ENCODE measurements at places on chromosomes 1 and 21.
A peak's percentile ranks its signal among the peaks of the same experiment; 100 is the strongest.

- DNase-seq = peak; percentile 52
Observed at GRCh38 chr1:240232530-240232929, 140.8 kb downstream of the FMN2 start.

DNA sequence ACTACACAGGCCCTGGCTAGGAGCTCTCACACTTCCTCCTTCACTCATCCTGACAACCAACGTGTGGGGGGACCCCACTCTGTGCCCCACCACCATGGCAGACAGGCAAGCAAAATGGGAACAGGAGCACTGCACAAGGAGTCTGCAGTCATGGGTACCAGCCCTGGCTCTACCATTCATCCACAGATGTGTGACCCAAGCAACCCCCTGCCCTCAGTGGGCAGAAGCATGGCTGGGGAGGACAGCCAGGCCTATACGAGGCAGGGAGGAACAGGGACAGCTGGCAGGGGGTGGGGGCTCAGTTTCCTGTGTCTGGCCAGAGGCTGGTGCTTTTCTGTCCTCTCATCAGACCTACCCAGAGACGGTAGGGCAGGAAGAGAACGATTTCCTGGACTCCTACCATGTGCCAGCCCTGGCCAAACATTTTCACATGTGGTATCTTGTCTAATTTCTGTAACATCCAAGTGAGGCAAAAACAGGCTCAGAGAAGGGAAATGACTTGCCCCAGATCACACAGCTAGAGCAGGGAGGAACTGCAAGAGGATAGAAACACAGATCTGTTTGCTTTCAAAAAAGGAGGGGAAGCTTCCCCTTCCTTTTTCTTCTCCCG lies 178.0 kb downstream of the HIVEP3 start:
- no peak for DNase-seq

DNA sequence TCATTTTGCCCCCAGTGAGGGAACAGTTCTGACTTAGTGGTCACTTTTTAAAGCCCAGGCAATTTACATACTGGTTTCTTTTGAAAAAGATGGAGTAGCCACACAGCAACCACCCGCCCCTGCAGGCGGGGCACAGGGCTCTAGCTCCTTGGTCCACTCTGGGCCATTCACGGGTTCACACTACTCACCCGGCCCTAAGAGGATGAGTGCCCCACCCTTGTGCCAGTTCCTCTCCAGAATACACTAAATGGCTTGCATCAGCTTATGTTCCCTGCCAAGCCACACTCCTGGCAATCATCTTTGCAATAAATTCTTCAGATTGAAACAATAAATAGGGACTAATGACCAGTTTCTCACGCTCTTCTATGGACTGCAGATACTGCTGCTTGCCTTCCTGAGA lies 15.7 kb upstream of the ATP13A2 start:
- DNase-seq = peak; percentile 64

DNA sequence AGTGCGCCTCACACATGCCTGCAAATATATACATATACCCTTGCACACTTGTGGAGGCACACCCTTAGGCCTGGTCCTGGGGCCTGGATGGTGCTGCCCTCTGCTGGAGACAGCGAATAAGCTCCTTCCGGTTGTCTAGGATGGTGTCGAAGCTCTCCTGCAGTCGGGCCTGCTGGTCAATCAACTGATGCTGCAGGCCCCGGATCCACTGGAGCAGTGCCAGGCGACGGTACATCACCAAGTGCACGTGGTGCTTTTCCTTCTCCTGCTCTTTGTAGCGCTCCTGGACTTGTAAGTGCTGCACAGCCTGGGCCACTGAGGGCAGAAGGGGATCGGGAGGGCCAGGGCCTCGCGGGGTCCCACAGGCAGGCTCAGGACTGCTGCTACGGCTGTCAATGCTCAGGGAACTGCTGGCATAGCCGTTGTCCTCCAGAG lies 3.1 kb downstream of the C1orf216 start:
- peak; percentile 73 for DNase-seq

- no peak for DNase-seq
Observed at GRCh38 chr1:195715652-195716051, 892.6 kb downstream of the KCNT2 start.

DNA sequence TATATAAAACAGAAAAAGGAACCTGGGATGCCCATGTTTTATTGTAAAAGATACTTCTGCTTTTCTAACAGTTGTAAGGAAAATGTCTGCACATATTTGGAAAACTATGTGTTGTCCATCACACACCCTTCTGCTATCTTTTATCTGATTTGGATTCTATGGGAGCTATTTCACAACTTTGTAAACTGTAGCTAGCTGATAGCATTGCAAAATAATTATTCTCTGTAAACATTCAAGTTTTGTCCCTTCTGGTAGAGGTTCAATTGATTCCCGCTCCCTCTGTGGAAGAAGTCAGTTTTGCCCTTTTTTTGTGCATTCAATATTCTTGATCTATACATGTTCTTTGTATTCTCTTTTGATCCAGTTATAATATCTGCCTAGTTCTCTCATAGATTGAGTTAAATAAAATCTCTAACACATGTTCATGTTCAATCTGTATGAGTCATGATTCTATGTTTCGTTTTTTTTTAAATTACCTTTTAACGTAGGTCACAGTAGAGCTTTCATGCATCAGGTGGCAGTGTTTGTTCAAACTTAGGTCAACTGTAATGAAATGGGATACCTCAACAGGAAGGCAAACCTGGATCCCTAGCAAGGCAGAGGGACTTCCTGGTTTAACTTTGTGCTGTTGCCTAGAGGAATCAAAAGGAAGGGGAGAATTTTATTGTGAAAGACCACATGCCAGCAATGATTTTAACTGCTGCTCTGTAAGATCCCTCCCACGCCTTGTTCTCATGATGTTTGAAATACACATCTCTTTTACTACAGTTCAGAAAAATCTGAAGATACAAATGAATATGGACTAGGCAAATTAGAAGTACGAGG lies 26.0 kb upstream of the BCL9 start:
- DNase-seq = no peak

DNA sequence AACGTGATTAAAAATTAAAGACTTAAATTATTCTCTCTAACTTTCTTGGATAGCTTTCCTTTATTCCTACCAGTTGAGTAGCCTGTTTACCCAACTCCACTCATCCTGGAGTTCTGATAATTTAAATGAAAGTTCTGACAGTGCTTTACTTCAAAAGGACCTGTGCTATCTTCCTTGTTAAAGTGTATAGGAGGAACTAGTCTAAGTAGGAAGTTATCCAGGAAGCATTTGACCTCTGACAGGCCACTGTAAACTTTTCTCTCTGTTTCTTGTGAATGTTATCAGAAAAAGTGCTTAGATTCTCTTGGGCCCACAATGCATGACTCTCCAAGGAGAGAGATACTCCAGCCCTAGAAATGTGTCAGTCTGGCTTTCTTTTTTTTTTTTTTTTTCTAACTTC lies 9.2 kb downstream of the UAP1 start:
- DNase-seq = no peak

DNA sequence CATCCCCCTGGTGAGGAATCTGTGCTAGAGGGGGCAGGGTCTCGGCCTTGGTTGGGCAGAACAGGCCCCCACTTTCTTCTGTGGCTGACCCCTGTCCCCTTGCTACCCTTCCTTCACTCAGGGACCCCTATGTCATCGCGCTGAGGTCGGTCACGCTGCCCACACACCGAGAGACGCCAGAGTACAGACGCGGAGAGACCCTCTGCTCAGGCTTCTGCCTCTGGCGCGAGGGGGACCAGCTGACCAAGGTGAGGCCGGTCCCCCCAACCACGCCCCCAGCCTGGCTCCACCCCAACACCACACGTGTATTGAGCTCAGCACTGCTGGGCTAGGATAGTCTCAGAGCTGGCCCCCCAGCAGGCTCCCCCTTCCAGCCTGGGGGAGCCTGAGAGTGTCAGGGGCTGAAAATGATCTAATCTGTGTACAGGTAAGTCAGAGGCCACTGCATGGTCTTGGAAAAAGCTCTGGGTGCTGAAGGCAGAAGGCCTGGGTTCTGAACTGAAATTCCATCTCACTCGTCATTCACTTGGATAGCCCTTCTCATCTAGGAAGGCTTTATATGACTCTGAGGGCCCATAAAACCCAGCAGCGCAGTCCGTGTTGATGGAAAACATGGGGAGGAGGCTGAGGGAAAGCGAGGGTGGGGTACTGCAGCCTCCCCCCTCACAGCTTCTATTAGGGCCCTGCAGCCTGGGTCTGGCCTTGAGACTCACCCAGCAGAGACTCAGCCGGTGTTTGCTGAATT lies 15.3 kb downstream of the FAM151A start:
- DNase-seq = no peak

DNA sequence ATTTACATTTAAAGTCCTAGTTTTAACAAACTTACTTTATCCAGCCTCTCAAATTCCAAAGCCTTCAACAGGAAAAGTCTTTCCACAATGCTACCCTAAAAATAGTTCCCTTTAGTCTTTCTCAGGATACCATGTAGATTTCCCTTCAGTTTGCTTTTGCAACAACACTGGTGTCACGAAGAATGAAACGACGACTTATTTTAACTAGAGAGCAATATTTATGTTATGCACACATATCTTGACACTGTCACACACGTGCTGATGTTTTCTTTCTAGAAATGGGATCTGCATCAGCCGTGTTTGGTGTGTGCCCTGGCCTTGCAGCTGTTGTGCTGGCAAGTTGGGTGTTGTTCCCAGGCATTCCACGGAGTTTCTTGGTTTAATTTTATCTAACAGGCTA lies 75.5 kb downstream of the SIPA1L2 start:
- DNase-seq = no peak

DNA sequence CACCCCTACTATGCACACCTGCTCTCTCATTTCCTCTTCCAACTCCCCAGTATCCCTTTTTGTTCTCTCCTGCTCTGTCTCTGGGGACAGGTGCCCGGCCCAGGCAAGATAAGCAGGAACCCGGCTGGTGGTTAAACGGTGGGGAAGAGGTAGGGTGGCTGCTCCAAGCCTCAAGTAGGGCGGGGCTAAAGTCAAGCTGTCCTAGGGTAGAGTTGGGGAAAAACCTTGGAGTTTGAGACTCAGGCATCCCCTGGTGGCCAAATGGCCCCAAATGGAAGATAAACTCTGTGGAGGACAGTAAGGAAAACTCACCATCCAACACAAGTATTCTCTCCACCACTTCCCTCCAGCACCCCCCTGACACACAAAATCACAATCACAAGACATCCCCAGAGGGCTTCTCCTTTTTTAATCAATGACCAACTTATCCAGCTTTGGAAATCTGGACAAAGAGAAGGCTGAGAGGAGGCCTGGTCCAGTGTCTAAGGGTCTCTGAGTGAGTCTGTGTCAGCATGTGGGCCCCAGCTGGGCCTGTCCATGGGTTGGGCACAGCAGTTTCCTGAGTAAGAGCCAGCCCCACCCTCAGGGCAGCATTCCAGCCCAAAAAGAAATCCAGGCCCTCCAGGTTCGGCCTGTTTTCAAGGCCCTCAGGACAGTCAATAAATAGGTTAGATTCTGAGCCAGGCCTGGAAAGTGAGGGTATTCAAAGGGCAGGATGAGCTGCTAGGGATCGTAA lies 9.8 kb downstream of the POMGNT1 start:
- DNase-seq = peak; percentile 30

DNA sequence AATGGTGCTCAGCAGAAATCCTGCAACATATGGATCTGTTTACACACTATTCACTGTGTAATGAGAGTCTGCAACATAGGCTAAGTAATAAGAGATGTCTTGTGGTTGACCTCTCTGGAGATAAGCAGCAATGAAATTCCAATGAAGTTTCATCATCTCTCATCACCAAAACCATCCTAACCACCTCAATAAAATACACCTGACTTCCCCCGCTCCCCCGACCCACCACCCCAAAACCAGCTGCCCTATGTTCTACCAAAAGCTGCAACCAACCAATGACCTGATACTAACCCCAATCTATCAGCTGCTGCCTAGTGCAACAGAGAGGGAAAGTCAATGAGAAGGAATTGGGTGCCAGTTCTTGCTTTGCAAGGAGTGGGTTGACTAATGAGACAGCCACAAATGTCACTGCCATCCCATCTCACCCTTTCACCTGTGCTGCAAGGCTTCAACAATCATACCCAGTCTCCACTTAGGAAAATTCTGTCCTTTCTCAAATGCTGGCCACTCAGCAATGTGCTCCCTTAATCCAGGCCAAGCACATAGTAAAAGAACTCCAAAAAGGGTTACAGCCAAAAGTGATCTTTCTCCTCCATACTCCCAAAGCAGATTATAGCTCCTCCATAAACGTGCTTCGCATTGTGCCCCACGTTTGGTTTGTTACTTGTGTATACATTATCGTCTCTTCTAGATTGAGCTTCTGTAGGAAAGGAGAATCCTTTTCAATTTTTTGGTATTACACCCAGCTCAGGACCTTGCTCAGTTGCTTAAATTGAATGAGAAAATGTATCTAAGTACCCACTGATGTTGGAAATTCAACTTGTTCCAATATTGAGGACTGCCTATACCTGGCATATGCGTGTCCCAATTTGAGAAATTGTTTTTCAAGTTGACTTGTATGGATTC lies 29.0 kb downstream of the MRPL39 start:
- no peak for DNase-seq

GRCh38 chr1:91752324-91752723 lies 133.6 kb downstream of the TGFBR3 start:
- no peak for DNase-seq

GRCh38 chr1:174232761-174233160 lies 73.4 kb downstream of the RABGAP1L start:
- no peak for DNase-seq

DNA sequence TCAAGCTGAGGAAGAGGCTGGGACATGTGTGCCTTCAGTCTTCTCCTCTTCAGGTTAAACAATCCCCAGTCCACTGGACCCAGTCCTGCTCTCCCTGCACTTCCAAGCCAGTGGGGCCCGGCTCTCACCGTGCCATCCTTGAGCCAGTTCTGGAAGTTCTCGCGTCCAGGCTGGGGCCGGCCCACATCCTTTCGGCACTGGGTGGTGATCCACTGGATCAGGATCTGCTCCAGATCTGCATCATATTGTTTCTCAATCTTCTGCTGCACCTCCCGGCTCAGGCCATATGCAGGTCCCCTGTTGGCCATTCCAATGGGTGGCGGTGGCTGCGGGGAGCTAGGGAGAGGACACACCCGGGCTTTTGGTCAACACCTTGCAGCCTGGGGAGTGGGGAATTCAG lies 5.1 kb downstream of the TAGLN2 start:
- DNase-seq = no peak

DNA sequence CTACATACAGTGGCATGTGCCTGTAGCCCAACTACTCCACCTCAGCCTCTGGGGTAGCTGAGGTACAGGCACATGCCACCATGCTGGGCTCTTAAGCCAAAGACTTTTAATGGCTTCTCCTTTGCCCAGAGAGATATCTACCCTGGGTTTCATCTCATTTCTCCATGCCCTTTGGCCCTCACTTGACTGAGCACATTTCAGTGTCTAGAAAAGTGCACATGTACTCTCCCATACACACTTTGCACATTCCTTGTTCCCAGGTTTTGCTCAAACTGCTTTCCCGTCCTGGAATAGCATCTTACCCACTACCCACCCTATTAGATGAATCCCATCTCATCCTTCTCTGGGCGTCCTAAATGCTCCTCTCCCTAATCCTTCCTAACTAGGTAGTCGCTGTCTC lies 10.2 kb upstream of the RXRG start:
- DNase-seq = no peak

GRCh38 chr1:67969446-67969845 lies 81.0 kb downstream of the DIRAS3 start:
- no peak for DNase-seq

- peak; percentile 74 for DNase-seq
Observed at GRCh38 chr1:9615316-9616063, 26.8 kb downstream of the TMEM201 start.
